ENCODE measurements at places on chromosomes 5 and 9. TPM values are rescaled to one million over a fixed set of nuclear protein-coding genes. Genes with fewer than 3 reads are reported as not detected.
A peak's percentile ranks its signal among the peaks of the same experiment; 100 is the strongest.

- no peak for ATAC-seq
These were observed 77.5 kb upstream of the PANK3 start for GRCh38 chr5:168656633-168657032.

GRCh38 chr5:179542170-179542569 is 8.2 kb upstream of the RUFY1 start:
- ATAC-seq, result no peak

- ATAC-seq, result peak; percentile 47
These were observed 313.2 kb downstream of the SLIT3 start for GRCh38 chr5:168987543-168988300.

DNA sequence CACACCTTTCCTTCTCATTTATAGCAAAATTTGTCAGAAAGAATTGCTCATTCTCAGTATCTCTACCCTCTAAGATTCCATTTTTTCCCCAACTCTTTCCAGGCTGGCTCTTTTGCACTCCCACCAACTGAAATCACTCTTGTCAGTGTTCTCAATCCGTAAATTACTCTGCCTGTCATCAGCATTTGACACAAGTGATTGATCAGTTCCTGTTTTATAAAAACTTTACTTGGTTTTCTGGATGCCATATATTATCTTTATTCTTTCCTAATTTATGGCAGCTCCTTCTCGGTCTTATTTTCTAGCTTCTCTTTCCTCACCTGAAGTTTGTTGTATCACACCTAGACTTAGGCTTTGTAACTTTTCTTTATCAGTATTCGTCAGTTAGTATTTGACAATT is 16.4 kb downstream of the DENND4C start:
- no peak for ATAC-seq

- peak; percentile 97 for ATAC-seq
These were observed 703.5 kb upstream of the WWC1 start for GRCh38 chr5:167587772-167588437.

DNA sequence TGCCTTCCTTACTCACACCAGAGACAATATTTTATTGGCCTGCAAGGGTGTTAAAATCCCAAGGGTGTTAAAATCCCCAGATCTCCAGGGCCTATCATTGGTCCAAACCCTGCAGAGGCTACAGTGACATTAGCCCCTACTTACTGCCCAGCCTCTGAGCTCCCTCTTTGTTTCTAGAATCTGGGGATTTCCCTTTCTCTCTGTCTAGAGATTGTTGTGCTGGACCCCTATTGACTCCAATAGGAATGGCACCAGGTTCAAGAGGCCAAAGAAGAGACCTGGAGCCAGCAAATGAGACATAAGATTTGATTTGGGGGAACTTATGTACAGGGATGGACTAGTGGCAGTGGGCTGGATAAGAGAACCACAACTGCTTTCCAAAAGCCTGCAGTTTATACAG is 53.3 kb upstream of the ZBED3 start:
- ATAC-seq, result no peak

NUTM2F gene
- total RNA-seq, result 0.27 TPM

SPATA31E1 gene
- 0.21 TPM for total RNA-seq

FNBP1 gene
- 46.7 TPM for total RNA-seq

DNA sequence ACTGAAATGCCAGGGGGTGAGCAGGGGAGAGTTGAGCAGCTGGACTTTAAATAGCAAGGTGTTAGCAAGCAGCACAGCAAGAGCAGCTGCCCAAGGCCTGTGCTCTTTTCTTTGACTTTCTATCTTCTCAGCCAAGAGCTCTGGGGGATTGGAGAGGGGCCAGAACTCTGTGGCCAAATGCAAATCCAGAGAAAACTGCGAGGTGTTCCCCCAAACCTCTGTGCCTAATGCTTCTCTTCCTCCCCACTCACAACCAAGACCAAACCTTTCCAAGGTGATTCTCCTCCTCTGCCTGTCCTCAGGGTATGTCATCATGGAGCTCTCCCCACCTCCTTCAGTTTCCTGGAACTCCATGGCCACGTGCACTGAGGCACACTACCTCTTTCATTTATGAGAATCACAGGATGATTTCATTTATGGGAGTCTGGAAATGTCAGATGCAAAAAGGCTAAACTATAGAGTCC is 118.7 kb upstream of the WWC1 start:
- ATAC-seq, result no peak

MAST4 gene
- total RNA-seq, result 6.9 TPM

TRIM36 gene
- 0.87 TPM for total RNA-seq

KIF4B gene
- 0.30 TPM for total RNA-seq

IFNA13 gene
- total RNA-seq, result not detected

LTC4S gene
- not detected for total RNA-seq

GABRG2 gene
- 0.70 TPM for total RNA-seq

GOLGA2 gene
- total RNA-seq, result 109 TPM

SPINK1 gene
- total RNA-seq, result not detected

DNA sequence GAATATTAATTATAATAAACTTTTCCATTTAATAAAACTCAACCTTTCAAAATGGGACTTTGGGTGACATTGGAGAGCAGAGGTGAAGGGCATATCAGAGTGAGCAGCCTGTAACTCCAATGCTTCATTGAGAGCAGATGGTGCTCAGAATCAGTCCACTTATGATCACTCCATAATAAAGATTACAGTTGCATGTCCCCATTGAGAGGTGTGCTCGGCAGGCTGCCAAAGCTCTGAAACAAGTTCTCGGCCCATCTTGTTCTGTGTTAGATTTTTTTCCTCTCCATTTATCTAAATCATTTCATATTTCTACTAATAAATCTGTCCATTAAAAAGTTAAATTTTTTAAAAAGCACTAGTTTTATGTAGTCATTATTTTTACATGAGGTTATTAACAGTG is 1786.4 kb upstream of the WWC1 start:
- peak; percentile 57 for ATAC-seq

MYMK gene
- not detected for total RNA-seq

- no peak for ATAC-seq
These were observed 24.0 kb downstream of the LIX1 start for GRCh38 chr5:97118261-97119006.

DNA sequence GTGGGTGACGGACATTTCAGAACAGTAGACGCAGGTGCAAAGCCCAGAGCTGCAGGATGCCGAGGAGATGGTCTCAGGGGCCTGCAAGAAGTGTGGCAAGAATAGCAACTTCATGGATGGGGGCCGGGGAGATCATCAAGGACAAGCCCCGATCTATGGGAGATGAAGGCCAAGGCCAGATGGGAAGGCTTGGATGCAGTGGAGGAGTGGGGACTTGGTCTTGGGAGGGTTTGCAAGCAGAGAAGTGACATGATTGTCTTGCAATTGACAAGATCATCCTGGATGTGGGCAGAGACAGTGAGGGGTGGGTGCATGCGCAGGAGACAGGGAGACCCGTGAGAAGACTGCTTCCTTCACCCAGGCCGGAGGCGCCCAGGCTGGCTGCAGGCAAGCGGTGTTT is 198.1 kb downstream of the CDK5RAP2 start:
- no peak for ATAC-seq

- ATAC-seq, result no peak
These were observed 92.0 kb downstream of the PLCXD3 start for GRCh38 chr5:41418220-41419031.

- no peak for ATAC-seq
These were observed 14.8 kb upstream of the PLEKHG4B start for GRCh38 chr5:77170-77501.

DNA sequence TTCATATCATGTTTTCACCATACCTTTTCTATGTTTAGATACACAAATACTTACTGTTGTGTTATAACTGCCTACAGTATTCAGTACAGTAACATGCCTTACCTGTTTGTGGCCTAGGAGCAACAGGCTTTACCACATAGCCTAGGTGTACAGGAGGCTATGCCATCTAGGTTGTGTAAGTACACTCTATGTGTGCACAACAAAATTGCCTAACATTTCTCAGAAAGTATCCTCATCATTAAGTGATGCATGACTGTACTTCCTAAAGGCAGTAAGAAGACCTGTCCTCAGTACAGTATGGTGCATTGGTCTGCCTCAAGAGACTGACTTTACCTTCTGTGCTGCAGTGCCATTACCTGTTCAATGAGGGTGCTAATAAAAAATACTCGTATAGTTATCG is 7.9 kb downstream of the TXN start:
- ATAC-seq, result no peak

DNA sequence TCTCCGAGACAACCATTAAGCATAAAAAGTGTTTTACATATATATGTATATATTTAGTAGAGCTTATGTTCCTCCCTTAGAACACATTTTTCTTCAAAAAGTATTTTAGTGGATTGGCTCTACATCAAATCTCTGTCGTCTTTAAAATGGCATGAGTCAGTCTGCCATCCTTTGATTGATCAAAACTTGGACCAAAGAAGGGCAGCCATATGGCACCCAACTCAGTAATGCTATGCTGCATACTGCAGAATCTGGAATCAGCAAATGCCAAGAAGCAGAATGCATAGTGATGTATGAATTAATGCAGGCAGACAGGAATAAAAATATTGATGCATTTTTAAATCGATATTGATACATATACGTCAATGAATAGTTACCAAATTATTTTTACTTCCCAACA is 1074.4 kb downstream of the PTPRD start:
- ATAC-seq, result no peak

GRCh38 chr9:35453786-35454185 is 36.1 kb upstream of the RUSC2 start:
- no peak for ATAC-seq

GRCh38 chr9:123590499-123590898 is 234.5 kb downstream of the CRB2 start:
- ATAC-seq, result no peak

BAAT gene
- 0.33 TPM for total RNA-seq

DNA sequence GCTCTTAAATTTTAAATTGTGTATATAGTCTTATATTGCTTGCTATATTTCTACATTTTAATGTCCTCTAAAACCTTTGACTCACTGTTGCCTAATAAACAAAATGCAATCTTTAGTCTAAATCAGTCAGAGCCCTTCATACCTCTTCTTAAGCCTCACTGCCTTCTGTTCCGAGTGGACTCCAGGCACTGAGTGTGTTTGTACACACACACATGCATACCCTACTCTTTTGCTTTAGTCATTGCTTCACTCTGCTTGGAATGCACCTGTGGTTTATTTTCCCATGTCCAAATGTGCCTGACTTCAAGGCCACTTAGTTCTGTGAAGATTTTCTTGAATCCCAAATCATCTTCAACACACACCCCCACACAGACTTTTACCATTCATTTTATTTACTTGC is 60.9 kb downstream of the SLC12A2 start:
- ATAC-seq, result no peak

RELL2 gene
- 9.7 TPM for total RNA-seq

DNA sequence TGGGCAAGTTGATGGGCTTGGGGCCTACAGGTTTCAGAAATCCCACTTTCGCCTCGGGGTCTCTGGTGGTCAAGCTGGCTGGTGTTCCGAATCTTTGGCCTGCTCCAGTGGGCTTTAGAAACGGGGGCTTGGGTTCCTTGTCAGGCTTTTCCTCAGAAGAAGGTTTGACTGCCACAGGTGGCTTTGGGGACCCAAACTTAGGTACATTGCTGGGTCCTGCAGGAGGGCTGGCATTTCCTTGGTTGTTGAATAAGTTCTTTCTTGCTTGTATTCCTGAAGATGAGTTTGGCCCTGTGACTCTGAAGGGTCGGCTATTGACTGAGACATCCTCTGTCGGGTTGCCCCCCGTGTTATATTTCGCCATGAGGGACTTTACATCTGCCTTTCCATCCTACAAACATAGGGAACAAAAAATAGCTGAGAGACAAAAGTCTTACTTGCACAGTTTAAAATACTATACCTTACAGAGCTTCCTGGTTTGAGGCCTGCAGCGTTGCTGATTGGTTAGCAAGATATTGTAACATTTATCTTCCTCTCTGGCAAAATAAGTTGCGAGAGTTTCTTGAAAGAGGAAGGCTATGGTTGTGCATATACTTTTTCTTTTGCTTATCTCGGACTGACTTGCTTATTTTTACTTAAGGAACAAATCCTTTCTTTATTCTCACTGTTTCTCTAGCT is 16.6 kb downstream of the FYB1 start:
- ATAC-seq, result no peak

GRCh38 chr9:22039258-22039657 is 30.2 kb upstream of the CDKN2B start:
- no peak for ATAC-seq

DNA sequence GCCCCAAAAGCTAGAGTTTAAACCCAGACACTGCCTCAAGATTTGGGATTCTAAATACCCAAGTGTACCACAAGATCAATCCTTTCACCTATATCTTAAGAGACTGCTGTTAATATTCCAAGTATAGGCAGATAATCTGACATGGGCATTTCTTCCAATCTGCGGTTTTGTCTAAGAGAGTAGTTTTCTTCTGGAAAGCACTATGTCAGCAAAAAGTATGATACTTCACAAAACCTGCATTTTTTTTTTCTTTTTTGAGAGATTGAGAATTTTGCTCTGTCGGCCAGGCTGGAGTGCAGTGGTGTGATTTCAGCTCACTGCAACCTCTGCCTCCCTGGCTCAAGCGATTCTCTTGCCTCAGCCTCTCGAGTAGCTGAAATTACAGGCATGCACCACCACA is 190.7 kb upstream of the TYRP1 start:
- no peak for ATAC-seq

DNA sequence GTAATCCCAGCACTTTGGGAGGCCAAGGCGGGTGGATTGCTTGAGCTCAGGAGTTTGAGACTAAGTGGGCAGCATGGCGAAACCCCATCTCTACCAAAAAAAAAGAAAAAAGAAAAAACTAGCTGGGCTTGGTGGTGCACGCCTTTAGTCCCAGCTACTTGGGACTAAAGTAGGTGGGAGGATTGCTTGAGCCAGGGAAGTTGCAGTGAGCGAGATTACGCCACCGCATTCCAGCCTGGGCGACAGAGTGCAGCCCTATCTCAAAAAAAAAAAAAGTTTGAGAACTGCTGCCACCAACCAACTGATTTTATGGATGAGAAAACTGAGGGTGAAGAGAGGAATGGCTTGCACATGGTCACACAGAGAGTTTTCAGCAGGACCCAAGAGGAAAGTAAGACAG is 175.1 kb downstream of the DOCK8 start:
- ATAC-seq, result no peak

GRCh38 chr9:27154908-27155307 is 45.9 kb downstream of the TEK start:
- no peak for ATAC-seq

GRCh38 chr5:134103397-134103796 is 11.1 kb upstream of the TCF7 start:
- no peak for ATAC-seq

TRIP13 gene
- 2.1 TPM for total RNA-seq

DNA sequence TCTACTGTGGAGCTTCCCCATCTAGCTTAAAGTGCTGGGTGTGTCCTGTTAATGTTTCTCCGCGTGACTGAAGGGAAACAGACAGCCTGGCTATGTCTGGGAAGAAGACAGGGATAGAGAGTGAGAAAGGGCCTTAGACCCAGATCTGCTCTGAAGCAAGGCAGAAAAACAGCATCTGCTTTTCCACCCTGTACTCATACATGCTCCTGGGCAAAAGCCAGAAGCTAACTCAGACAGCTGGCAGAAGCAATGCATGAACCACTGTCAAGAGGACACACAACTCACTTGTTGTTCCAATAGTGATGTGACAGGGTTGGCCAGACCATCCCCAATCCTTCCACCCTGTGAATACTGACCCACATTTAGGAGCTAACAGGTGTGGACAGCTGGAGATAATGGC is 63.3 kb downstream of the DPYSL3 start:
- no peak for ATAC-seq

QRFP gene
- 1.5 TPM for total RNA-seq

Measured in motor neuron (in vitro differentiated cells).